Effector CD4-positive, alpha-beta T cell (primary cell): ENCODE measurements at places on chromosomes 11 and 22.
A peak's percentile ranks its signal among the peaks of the same experiment; 100 is the strongest.

- DNase-seq = no peak
These were observed 6.6 kb downstream of the NEAT1 start for GRCh38 chr11:65429068-65429681.

DNA sequence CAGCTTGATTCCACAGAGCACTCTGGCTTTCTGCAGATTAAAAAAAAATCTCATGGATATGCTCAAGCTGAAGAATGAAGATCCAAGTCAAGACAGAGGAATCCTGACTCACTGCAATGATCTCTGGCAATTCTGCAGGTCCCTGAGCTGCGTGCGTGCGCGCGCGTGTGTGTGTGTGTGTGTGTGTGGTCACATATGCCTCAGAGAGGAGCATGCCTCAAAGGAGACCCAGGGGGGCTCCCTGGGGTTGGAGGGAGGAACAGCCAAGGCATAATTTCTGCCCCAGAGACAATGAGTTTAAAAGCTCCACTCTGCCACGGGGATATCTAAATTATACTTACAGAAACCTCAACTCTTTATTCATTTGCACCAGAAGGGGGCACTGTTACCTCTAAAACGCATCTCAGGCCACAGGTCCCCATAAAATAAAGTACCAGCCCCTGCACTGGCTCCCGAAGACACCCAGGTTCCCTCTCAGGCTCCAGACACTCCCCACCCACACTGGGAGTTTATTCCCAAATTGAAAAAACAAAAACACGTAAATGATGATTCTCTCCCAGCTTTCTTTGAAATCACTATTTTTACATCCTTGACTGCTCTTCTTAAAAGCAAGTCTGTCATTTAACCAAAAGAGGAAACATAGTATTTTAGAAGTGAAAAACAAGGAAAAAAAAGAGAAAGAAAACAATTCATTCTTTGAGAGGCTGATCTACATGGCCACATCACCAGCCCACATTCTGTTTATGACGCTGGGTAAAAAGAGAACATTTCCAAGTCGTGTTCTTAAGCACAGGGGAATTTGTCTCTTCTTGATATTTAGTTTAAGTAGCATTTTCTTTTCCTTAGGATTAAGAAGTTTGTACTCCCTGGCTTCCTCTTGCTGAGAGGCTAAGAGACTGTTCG lies 401.0 kb downstream of the LARGE1 start:
- DNase-seq = no peak

GRCh38 chr11:22474616-22475015 lies 136.4 kb downstream of the SLC17A6 start:
- DNase-seq = no peak

DNA sequence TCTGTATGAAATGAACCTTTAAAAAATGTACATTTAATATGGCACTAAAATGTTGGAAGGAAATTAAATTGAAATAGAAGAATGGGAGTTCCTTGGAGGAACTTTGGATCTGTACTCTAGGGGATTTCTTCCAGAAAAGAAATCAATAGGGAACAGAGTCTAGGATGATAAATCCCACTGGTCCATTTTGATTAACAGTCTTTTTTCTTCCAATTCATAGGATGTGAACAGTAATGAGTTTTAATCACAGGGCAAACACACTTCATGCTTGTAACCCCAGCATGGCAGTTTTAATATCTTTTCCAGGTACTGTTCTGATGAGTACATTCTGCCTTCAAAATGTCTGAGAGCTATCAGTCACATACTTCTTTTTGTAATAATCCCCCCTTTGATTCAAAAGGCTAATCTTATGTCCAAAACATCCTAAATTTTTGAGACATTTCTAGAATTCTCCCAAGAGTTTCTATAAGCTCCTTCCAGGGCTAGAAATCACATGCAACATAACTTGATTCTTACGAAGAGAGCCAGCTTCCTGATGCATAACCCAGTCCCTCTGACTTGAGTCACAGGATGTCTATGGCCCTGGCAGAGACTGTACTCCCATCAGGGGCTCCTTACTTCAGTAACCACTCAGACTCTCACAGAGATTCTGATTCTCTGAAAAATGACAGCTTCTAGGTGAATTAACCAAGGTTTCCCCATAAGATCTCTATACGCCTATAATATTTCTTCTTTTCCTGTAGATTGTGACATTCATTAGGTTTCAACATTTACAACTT lies 112.9 kb downstream of the SLC36A4 start:
- DNase-seq = no peak

GRCh38 chr11:22065472-22065871 lies 127.4 kb upstream of the ANO5 start:
- no peak for DNase-seq

GRCh38 chr22:23279781-23280180 lies 99.5 kb downstream of the BCR start:
- DNase-seq = no peak

GRCh38 chr22:17853073-17853472 lies 78.8 kb upstream of the BID start:
- DNase-seq = no peak

GRCh38 chr22:32781695-32782094 lies 19.8 kb upstream of the TIMP3 start:
- DNase-seq = no peak

DNA sequence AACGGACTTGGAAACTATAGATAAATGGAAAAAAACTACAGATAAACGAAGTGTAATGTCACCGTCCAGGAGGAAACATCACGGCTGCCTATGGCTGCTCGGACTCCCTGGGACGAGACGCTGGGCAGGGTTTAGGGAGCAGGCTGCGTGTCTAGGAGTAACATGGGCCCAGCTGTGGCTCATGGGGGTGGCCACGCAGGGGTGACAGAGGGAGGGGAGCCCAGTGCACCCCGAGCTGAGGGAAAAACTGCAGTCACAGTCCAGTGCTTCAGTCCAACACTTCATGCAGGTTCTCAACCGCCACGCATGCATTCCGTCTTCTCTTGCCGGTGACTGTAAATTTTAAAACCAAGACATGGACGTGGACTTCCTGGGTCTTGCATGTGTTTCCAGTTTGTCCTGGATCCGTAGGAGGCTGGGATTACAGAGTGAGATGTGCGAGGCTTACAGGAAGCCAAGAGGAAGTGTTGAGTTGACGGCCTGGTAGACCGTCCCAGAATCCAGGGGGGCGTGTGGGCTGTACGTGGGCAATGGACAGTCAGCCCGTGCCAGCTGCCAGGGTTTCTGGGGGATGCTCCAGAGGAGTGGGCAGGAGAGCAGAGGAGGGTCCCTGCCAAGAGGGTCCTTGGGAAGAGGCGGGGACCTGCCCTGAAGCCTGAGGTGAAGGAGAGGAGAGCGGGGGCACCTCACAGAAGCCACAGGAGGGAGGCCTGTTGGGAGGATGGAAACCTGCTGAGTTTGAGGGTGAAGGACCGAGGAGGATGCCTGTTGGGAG lies 691.4 kb downstream of the BRD1 start:
- no peak for DNase-seq

GRCh38 chr11:132455044-132455443 lies 1077.3 kb downstream of the OPCML start:
- DNase-seq = no peak

GRCh38 chr22:26436903-26437515 lies 7.9 kb downstream of the ASPHD2 start:
- no peak for DNase-seq

- no peak for DNase-seq
These were observed 148.9 kb downstream of the TENM4 start for GRCh38 chr11:79291948-79292347.

DNA sequence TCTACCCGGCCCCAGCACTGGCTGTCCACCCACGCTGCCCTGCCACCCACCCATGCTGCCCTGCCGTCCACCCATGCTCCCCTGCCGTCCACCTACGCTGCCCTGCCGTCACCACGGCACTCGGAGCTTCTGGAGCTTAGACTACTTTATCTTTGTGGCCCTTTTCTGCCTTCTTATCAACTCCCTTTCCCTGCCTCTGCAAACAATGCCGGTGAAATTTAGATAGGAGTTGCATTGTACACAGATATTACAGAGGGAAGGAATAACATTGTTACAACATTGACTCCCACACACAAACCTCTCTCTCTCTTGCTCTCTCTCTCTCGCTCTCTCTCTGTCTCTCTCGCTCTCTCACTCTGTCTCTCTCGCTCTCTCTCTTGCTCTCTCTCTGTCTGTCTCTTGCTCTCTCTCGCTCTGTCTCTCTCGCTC lies 33.7 kb upstream of the BRSK2 start:
- no peak for DNase-seq

- no peak for DNase-seq
These were observed 199.2 kb downstream of the MN1 start for GRCh38 chr22:27602390-27602789.

- no peak for DNase-seq
These were observed 54.4 kb downstream of the FLRT1 start for GRCh38 chr11:64089915-64090805.

DNA sequence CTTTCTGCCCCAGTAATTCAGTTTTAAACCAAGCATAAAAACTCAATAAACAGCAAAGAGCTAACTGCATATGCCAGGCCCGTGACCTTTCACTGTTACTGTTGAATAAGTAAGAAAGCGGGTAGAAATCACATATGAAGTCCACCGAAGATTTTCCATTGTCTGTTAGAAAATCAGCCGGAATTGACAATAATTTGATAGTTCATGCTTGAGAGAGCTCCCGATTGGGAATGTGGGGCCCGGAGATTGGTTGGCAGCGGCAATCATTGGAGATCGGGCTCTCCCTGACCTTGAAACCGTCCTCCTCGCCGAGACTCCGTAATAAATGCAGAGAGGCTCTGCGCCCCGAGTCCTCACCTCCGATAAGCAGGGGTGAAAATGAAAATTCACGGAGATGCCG lies 709.6 kb downstream of the BRD1 start:
- no peak for DNase-seq

DNA sequence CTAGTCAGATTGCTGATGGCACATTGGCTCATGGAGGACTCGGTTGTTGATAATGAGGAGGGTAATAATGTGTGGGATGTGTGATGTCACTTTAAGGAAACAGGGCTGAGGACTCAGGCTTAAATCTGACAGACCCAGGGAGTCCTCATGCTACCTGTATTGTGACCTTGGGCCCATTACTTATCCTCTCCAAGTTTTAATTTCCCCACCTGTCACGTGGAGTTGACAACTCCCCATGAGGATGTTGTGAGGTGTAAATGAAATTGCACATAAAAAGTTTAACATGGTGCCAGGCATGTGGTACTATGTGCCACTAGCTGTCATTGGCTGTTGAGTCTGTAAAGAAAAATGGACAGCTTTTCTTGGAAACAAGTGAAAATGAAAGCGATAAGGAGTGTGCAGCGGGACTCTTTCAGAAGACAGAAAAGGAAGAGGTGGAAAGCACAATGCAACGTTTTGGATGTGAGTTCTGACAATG lies 15.3 kb downstream of the IL10RA start:
- no peak for DNase-seq

GRCh38 chr11:11663907-11664306 lies 42.1 kb upstream of the GALNT18 start:
- no peak for DNase-seq

DNA sequence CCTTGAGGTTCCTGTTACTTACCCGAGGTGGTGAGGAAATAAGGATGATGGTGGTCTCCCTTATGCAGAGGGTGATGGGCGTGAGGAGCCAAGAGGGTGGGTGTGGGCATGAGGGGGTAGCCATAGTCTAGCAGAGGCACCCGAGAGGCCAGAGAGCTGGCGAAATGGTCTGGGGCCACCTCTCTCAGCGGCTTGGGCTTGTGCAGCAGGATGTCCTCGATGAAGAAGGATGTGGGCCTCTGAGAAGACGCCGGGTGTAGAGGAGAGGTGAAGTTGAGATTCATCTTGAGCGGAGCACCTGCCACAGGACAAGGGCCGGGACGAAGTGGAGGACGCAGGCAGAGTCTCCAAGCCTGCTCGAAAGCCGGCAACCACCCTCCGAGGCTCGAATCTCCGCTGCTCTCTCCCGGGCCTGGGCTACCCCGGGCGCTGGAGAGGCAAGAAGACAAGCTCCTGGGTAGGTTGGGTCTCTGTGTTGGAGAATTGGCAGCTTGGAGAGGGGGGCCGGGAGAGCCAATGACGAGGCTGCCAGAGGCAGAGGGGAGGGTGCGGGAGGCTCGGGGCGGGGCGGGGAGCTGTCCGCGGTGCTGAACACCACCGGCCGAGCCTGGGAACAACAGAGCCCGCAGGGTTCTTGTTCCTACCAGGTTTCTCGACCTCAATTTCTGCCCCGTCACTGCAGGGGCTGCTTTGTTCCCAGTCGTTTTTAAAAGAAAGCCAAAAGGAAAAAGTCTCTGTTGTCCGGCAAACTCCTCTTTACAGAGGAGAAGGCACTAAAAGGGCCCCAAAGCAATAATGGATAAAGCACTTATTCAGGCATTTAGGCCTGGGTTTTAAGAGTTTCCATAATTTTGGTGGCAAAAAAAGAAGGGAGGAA lies at the start of gene BSX:
Gene BSX, minus strand, starts transcription at position 447 of the 877 bp plus-strand sequence. Its CDS starts 163 bp downstream, at position 284.
- peak; percentile 23 for DNase-seq

DNA sequence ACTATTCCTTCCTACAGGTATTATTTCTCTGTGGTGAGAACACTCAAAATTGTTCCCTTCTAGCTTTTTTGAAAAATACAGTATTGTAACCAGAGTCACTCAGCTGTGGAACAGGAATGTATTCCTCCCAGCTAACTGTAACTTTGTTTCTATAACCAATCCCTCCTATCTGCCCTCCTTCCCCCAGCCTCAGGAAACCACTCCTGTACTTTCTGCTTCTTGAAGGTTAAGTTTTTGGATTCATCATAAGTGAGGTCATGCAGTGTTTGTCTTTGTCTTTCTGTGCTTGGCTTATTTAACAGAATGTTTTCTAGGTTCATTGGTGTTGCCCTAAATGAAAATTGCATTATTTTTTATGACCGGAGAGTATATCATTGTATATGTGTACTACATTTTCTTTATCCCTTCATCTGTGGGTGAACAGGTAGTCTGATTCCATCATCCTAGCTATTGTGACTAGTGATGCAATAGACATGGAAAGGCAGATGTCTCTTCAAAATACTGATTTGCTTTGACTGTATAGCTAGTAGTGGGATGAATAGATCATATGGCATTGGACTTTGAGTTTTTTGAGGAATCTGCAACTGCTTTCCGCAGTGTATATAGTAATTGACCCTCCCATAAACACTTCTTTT lies 112.9 kb upstream of the GRK3 start:
- no peak for DNase-seq

DNA sequence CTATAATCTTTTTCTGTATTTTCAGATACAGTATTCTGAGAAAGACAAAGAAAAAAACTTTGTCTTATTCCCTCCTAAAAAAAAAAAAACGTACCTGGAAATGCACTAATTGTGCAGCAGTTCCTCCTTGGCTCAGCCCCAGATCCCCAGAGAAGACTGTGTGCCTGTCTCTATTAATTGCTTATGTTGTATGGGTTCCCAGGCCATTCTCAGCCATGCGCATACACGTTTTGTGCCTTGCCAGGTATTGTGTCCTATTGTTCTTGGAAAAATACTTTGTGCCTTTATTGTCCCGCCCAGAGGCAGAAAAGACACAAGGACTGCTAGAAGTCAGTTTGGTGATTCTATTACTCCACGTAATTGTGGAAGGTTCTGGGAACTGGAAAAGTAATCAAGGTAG lies 91.2 kb downstream of the PIWIL4 start:
- no peak for DNase-seq
